CMK (cell line): ENCODE measurements at places on chromosomes 5 and 9.

DNA sequence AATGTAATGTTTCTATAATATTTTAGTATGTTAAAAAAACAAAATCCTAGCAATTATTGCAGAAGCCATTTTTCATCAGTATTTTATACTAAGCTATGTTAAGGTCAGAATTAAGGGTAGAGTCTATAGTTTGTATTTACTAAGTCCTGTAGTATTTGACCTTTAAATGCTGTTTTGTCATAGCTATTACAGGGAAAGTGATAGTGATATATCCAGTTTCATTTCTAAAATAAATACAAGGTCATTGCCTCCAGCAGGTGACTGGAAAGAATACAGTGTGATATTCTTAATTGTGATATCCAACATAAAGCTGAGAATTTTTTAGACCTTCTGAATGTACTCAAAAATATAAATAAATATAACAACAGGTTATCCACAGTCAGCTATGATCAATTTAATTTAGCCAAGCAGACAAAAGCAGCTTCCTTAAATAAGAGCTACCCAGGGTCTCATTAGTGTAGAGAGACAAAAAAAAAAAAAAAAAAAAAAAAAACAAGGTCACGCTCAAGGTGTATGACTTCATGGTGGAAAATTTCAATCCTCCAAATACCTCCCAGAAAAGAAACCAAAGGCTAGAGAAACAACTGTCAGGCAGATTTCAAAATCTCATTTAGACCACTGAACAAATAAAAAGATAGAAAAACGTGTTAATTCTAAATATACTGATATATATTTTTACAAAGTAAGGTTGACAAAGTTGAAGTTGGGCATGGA is 278.7 kb downstream of the HCN1 start:
- no peak for DNase-seq

- DNase-seq: no peak
Observed at GRCh38 chr9:79641070-79641469, 69.3 kb downstream of the TLE4 start.

DNA sequence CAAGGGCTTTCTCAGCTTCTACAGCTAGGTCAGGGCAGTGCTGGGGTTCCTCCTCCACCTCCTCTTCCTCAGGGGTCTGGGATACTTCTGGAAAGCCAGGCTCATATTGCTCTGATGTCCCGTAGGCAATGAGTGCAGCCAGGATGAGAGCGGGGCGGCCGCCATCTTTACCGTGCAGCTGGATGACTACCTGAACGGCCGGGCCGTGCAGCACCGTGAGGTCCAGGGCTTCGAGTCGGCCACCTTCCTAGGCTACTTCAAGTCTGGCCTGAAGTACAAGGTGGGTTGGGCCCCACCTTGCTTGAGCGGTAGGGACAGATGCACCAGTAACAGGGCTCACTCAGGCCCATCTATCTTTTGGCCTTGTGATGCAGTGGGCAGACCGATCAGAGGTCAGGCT is 34.8 kb downstream of the GSN start:
- DNase-seq: no peak

DNA sequence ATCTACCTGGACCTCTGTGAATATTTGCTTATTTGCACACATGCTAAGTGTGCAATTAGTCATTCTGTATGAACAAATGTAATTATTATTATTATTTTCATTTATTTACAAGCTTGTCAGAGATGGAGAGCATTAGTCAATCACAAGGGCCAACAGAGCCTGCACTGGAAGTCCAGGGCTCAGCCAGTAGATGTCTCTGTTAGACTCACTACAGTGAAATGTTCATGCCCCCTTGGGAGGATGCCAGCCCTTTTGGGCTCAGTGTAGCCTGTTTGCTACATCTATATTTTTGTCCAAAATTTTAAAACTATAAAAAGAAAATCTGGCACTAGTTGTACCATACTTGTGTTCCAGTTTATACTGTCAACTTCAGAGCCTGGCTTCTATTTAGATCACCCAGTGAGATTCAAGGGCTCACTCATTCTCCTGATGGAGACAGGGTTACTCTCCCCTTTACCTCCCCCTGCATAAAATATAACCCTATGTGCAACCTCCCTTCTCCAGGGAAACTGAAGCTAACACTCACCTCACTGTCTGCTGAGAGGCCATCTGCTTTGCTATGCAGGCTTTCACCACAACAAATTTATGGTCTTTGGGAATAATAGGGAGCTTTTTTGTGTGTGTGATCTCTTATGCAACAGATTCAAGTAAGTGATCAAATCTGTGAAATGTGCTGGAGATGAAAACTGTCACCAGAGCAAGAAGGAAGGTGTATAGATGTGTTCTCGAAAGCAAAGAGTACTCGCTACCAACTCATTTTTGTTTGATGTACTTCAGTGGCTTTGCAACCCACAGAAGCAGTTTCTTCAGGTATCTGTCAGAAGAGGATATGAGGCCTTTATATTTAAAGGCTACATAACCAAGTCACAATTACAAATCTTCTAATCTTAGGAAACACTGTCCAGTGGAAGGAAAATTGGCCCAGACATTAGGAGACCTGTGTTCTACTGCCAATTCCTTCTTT is 99.9 kb upstream of the TLE4 start:
- DNase-seq: no peak
